BJ (cell line): ENCODE measurements at places on chromosomes 5 and 9.

GRCh38 chr9:16825971-16826625, 44.4 kb downstream of the BNC2 start:
- DNase-seq: peak; percentile 59

GRCh38 chr5:127564002-127564769, 46.7 kb downstream of the PRRC1 start:
- no peak for DNase-seq

DNA sequence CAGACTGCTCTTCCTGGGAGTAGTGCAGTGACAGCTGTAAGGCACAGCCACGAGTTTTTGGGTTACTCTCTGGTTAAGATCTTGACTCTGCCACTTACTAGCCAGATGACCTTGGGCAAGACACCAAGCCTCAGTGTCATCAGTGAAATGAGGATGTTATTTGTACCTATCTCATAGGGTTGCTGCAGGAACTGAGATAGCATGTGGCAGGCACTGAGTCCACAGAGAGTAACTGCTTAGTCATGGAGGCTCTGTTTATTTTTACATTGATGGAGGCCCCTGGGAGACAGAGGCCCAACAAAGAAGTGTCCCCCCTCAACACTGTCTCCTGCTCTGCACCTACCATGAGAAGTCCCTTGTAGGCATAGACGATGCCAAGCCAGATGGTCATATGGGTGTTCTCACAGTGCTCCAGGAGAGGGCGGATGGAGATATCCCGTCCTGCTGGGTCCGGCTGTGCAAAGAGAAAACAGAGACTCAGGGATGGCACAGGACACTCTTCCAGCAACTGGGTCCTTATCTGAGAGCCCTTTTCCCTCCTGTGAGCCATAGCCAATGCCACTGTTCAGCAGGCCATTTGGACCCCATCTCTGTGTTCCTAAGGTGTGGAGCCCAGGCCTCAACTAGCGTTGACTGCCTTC, 55.4 kb upstream of the TBC1D2 start:
- no peak for DNase-seq

DNA sequence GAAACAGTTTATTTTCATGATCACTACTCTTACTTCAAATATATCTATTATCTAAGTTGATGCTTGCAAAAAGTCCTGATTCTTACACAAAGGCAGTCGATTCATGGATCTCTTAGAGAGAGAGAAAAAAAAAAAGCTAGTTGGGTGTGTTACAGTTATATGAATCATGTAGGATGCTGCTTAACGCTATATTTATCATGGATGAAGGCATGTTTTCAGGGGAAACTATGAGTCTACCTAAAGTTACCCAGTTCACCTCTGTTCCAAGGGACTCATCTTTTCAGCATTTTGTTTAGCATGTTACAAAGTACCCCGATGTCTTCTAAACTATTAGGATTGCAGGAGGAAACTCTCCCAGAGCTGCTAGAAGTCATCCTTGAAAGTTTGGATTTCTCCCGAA, 13.5 kb downstream of the TMC1 start:
- DNase-seq: no peak

DNA sequence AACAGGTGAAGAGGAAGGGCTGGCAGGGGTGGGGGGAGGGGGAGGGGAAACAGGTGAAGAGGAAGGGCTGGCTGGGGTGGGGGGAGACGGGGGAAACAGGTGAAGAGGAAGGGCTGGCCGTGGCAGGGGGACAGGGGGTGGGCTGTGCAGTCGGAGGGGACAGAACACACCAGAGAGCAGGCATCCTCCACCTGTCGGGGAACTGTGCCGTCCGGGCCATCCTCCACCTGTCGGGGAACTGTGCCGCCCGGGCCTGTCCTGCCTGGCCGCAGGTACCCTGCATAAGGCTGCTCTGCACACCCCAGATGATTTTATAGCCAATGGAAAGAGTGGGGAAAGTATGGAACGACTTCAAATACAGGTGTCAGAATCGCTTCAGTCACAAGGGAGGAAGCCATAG, 32.5 kb upstream of the PPP1R26 start:
- no peak for DNase-seq
